RWPE2 (cell line): ENCODE measurements at places on chromosomes 3 and 15.

DNA sequence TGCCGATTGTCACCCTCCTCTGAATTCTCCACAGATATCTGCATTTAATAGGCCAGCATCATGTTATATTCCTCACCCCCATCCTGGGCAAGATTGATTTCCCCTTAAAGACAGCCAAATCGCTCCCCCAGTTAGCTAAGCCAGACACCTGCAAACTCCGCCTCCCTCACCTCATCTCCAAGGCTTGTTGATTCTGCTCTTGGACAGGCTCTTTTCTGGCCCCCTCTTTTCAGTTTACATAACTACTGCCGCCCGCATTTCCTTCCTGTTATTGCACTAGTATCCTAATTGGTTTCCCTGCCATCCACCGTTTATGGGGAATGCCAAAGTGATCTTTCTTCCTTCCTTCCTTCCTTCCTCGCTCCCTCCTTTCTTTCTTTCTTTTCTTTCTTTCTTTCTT is 214.7 kb upstream of the MRPL3 start:
- no peak for DNase-seq

- no peak for DNase-seq
Observed at GRCh38 chr3:108060331-108060730, 30.5 kb downstream of the CD47 start.

DNA sequence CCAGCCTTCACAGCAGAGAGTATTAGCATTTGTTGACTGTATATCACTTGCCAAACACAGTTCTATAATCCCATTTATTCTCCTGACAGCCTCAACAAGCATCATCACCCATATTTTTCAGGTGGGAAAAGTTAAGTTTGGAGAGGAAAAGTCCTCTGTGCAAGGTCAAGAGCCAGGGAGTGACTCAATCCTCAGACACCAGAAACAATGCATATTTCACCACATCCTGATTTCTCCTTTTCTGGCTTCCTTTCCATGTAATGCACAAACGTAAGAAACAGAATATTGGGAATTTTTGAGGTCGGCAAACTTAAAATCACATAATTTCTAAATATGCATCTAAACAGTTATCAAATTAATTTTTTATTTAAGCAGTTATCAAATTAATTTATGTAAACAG is 116.0 kb upstream of the GADL1 start:
- no peak for DNase-seq

GRCh38 chr15:70387081-70387480 is 289.4 kb upstream of the TLE3 start:
- DNase-seq, result no peak

GRCh38 chr3:184791171-184791570 is 20.8 kb upstream of the VPS8 start:
- DNase-seq, result no peak

GRCh38 chr3:129593595-129594339 is 12.7 kb downstream of the PLXND1 start:
- DNase-seq, result no peak

DNA sequence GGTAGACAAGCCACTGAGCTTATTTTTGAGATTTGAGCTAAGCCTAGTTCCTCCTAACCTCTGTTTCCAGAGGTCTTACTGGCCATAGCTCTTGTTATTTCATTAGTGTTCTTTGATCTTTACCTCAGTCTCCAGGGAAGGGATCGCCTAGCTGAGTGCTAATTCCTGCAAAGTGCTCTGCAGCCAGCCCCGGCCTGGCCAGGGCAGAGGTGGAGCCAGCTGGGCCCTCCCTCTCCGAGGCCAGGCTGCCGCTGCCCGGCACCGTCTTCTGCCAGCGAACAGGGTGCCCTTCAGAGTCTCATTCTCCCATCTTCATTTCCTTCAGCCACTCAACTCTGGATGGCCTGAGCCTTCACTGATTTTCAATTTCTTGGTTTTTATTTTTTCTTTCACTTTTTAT is 19.7 kb downstream of the FAN1 start:
- DNase-seq, result no peak

GRCh38 chr15:29789871-29790270 is 32.4 kb downstream of the TJP1 start:
- no peak for DNase-seq

DNA sequence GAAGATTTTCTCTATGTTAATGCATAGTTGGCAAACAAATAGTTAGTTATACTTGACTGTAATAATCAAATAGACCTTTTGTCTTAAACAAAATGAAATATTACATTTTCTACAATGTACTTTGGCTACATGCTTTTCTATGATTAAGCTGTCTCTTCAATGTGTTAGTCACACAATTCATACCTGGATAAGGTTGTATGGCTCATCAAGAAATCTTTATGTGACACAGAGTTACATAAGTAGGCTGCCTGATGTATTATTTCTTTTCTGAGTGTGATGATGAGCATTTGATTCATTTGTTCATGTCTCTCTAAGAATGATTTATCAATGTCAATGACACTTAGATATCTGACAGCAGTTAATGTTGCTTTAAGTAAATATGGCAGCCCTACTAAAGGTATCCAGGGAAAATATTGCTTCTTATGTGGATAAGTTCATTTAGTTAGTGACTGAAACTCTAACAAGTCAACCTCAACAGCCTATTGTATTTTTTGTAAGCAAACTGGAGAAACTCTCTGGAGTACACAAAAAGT is 157.4 kb upstream of the SOX2 start:
- DNase-seq, result no peak

GRCh38 chr3:98626151-98626550 is 32.7 kb upstream of the CPOX start:
- DNase-seq, result no peak

DNA sequence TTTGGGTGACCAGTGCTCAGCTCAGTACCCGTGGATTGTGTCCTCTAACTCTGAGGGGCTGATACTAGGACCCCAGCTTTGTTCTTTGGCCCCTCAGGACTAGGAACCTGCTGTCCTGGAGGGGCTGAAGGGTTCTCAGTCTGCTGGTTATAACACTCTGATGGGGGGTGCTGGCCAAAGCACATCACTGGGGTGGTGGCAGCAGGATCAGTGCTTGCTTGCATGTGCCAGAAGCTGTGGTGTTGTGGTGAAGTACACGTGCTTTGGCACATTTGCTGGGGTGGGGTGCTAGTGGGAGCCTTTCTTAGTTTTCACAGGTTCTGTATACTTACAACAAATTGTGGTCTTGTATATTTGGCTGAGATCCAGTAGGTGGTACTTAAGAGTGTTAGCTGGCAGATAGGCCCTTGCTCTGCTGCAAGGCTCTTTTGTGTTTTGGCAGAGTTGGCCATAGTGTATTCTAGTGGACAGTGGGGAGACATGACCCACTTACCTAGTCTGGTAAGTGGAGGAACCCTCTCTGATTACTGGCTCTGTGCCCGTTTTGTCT is 344.3 kb downstream of the EDEM1 start:
- no peak for DNase-seq

GRCh38 chr3:196501316-196502044 is 2.1 kb downstream of the RNF168 start:
- no peak for DNase-seq

- no peak for DNase-seq
Observed at GRCh38 chr3:50587806-50588758, 18.8 kb downstream of the HEMK1 start.

DNA sequence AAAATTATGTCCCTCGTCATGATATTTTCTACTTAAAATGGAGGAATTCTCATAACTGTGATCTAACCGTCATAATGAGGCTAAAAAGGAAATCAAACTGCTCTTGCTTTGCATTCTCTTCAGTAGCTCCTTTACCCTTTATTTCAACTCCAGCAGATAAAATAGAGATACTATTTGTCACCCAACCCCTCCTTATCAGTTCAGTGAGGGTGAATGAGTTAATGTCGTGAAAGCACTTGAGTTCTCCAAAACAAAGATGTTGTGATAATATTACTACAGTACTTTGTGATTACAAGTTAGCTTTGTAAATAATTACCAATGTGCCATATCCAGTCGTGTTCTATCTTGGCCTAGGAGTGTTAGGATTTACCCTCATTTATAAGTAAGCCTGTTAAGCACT is 63.4 kb upstream of the ANKRD28 start:
- DNase-seq, result no peak

- no peak for DNase-seq
Observed at GRCh38 chr15:36803773-36804172, 224.3 kb downstream of the CDIN1 start.

GRCh38 chr3:197942956-197943556 is 6.9 kb upstream of the RPL35A start:
- no peak for DNase-seq

DNA sequence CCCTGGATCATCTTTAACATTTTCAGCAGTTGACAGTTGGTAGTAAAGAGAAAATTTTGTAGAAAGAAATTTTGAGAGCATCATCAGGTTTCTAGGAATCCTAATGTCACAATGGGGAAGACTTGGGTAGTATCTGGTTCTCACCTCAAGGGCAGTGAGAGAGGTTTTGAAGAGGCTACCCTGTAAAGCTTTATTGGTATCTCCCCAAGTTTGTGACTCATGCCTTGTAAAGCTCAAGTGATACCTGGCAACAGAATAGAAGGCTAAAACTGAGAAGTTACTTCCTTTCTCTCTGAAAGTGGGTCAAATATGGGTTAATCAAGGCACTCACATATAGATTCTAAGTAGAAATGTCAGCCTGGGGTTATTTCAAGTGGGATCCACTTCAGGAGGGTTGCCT is 196.4 kb downstream of the SUCNR1 start:
- DNase-seq, result no peak
